Left forelimb (tissue), 1 donor: ENCODE measurements at places on chromosomes 3 and 15.

- no peak for DNase-seq
These were observed 514.4 kb upstream of the ARRDC4 start for GRCh38 chr15:97446138-97446537.

- DNase-seq, result no peak
These were observed 119.4 kb downstream of the SPATA16 start for GRCh38 chr3:173021547-173022185.

GRCh38 chr3:158012901-158013300 lies 93.3 kb downstream of the SHOX2 start:
- DNase-seq, result no peak

- no peak for DNase-seq
These were observed 11.0 kb upstream of the C15orf61 start for GRCh38 chr15:67509918-67510317.

GRCh38 chr3:18740631-18741583 lies 315.8 kb upstream of the SATB1 start:
- DNase-seq, result no peak

DNA sequence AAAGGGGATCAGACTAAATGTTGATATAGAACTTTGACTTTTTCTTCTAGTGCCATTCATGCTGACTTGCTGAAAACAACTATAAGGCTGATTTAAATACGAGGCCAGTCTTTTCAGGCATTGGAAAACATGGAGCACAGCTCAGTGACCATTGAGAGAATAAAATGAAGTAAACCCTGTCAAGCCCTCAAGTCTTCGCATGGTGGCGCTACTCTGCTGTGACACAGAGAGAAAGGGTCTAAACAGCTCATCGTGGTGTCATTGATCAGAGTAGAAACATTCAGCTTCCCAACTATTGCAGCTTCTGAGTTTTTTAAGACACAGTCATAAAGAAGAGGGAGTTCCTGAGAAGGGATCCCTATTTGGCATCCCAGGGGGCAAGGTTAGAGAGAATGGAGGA lies 716.2 kb downstream of the DIPK2A start:
- no peak for DNase-seq

- no peak for DNase-seq
These were observed 1.0 kb upstream of the ARIH1 start for GRCh38 chr15:72472992-72473610.

DNA sequence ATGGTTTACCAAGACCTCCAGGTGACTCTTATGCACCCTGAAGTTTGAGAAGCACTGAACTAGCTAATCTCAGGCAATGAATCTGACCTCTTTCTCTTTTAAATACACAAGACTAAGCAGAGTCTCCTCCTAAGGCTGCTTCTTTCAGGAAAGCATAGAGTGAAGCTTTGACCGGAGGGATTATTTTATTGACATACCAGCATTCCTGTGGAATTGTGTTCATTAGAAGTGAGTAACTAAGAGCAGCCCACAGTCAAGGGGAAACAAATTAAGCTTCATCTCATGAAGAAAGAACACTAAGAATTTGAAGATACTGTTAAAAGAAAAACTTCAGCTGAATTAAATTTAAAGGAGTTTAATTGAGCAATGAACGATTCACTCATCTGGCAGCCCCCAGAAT lies 963.5 kb downstream of the NTRK3 start:
- DNase-seq, result no peak

DNA sequence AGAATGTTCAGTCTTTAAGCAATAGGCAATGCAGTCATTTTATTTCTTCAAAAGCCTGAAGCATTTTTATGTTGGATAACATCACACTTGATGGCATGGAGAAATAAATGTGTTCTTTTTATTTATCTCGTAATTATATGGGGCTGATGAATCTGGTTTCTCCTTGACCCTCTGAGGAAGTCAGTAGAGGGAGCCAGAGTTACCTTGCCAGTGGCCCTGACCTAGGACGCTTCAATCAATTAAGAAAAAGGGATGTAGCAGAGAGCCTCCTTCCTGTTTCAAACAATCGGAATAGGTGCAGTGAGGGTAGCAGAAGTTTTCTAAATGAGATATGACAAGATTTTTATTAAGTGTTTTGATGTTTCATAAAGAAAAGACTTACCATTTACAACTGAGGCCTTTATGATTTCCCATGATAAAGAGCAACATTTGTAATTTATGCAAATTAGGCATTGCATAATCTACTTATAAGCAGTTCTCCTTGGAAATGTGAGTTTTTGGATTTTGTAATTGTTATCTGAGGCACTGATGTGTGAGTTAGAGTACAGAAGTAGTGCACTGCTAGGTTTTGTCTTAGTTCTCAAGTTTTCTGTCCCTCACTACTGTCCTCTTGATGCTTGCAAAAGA lies 129.1 kb downstream of the RAP2B start:
- DNase-seq, result no peak

- DNase-seq, result no peak
These were observed 27.6 kb upstream of the NUDT16 start for GRCh38 chr3:131353986-131354385.
